ENCODE measurements at places on chromosomes 16 and 17.

DNA sequence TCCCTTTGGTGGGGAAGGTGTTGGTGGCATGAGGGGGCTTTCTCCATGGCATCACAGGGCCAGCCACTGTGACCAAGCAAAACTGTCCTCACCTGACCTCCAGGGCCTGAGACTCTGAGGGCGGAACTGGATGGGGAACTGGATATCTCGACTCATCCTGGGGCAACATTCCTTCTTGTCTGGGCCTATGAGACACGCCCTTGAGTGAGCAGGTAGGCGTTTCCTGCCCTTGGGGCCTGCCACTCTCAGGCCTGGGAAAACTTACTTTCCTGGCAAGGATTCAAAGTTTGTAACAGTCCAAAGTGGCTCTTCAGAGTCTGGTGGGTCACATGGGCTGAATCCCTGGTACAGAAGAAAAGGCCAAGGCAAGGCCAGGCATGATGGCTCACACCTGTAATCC is 9.6 kb downstream of the MT1X start:
- DNase-seq: no peak

DNA sequence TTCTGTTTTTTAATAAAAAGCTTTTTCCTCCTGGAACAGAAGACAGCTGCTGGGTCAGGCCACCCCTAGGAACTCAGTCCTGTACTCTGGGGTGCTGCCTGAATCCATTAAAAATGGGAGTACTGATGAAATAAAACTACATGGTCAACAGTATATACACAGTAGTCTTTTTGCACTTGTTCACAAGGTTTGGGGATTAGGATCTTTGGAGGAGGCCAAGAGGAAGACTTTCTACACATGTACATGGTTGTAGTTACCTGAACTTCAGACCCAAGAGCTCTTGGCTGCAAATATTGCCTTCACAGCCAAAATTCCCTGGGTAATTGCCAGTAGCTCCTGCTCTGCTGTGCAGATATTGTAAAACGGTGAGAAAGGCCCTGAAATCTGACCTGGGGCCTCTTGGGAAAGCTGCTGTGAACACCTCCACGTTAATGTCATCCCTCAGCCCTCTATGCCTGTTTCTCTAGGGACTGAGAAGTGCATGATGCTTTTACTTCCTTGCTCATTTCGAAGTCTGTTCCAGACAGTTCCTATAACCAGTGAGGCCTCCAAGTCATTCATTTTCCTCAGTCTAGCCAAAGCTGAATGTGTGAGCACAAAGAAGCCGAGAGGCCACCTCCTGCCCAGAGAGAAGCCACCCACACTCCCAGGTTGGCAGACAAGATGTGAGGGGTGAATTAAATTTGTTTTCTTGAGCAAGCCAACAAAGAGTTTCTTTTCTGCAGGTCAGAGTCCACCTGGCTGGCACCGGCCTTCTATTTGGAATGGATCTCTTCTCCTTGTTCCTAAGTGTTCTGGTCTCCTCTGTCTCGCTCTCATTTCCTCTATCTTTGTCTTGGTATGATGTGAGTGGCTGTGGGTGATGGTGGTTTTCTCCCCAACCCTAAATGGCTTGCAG is 15.9 kb downstream of the ANKRD40 start:
- no peak for DNase-seq

DNA sequence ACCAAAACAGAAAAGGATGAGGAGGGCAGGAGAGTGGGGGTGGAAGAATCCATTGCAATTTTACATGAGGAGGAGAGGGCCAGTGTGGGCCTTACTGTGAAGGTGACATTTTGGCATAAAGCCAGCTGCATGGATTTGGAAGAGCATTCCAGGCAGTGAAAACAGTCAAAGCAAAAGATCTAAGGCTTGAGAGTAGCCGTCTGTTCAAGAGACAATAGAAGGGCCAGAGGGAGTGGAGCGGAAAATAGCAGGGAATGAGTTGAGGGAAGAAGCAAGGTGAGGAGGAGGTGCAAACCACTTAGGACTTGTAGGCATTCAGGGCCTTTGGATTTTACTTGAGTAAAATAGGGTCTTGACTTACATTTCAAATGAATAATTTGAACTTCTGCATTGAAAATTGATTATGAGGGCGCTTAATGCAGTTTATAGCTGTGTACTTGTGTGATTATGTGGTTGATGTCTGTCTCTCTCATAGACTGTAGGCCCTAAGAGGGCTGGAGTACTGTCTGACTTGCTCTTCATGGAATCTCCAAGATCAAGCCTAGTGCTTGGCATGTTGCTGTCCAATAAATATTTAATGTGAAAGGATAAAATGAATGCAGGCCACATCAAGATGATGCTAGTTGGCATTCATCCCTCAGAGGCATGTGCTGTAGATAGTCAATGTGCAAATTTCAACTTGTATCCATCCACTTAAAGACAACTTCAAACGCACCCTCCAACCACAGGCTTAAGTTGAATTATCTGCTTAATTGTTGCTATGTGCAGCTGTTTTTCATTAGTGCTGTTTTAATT is 772.1 kb upstream of the RBFOX1 start:
- DNase-seq: no peak

DNA sequence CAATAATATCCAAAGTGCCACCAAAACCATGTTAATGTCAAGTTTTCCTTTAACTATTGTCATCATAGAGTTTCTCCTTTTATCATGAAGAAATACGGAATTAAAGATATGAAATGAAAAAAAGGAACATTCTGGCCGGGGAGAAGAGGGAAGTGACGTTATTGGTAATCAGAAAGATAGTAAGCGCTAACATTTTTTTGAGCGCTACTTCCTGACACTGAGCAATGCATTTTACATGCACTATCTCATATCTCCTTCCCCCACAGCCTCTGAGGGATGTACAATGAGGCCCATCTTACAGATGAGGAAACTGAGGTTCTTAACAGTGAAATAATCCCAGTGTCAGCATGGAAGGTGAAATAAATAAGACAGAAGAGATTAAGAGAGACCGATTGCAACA is 410.9 kb downstream of the SOX9 start:
- DNase-seq: no peak

- DNase-seq: no peak
Observed at GRCh38 chr17:44002141-44002848, 2.1 kb upstream of the NAGS start.

- no peak for DNase-seq
Observed at GRCh38 chr17:64028874-64029464, 8.5 kb upstream of the ICAM2 start.

- no peak for DNase-seq
Observed at GRCh38 chr17:79948945-79949655, 86.6 kb downstream of the TBC1D16 start.

DNA sequence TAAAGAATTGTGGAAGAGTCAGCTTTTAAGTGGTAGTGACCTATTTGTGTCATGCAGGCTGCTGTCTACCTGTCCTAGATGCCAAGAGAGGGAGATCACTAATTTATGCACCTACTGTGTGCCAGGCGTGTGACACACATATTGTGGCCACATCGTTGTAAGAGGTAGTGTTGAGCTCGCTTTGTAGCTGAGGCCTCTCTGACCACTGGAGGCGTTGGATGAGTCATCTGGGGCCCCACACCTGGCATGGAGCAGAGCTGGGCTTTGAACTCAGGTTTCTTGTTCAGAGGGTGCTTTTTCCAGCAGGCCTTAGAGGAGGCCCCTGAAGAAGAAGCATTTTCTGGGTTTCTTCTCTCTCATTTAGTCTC is 52.3 kb upstream of the LGALS9 start:
- no peak for DNase-seq

GRCh38 chr17:38730526-38731379 is 612 bp downstream of the CISD3 start:
- no peak for DNase-seq

DNA sequence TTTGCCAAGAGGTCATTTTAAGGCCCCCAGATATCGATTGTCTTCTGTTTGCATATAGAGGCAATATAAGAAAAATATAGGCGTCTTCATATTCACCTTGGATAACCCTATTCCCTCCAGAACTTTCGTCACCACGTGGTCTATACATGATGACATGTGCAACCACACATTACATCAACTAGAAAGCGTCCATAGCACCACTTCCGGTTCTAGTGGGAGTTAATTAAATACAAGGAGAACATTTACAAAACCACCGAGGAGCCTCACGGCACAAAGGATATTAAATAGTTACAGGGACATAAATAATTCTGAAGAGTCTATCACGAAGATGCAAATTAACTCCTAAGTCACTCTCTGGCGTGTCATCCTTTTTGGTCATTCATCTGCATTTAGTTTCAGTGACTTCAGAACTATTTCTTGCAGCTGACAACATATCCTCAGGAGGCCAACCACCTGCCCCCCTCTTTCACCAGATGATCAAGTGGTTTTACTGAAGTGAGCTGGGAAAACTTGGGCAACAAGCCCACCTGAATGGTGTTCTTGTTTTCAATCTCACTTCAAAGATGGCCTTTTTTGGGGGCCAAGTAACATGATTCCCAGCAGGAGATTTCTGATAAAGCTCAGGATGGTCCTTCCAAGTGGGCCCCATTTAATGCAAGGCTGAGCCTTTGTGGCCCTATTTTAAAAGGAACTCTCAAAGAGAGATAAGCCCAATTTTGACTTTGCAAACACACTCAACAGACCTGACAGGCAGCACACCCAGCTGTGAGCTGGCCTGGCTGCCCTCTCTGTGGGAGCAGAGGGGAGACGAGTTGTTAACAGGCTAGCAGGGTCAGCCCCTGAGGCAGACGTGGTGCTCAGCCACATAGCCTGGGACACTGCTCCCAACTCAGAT is 15.3 kb downstream of the CMTM3 start:
- no peak for DNase-seq

- DNase-seq: no peak
Observed at GRCh38 chr17:64183815-64184214, 53.9 kb upstream of the ERN1 start.

- DNase-seq: no peak
Observed at GRCh38 chr17:32161029-32161428, 18.7 kb downstream of the RHOT1 start.

- DNase-seq: no peak
Observed at GRCh38 chr17:30570596-30571265, 93.5 kb downstream of the GOSR1 start.

- DNase-seq: no peak
Observed at GRCh38 chr17:32307658-32308057, 34.3 kb downstream of the C17orf75 start.

DNA sequence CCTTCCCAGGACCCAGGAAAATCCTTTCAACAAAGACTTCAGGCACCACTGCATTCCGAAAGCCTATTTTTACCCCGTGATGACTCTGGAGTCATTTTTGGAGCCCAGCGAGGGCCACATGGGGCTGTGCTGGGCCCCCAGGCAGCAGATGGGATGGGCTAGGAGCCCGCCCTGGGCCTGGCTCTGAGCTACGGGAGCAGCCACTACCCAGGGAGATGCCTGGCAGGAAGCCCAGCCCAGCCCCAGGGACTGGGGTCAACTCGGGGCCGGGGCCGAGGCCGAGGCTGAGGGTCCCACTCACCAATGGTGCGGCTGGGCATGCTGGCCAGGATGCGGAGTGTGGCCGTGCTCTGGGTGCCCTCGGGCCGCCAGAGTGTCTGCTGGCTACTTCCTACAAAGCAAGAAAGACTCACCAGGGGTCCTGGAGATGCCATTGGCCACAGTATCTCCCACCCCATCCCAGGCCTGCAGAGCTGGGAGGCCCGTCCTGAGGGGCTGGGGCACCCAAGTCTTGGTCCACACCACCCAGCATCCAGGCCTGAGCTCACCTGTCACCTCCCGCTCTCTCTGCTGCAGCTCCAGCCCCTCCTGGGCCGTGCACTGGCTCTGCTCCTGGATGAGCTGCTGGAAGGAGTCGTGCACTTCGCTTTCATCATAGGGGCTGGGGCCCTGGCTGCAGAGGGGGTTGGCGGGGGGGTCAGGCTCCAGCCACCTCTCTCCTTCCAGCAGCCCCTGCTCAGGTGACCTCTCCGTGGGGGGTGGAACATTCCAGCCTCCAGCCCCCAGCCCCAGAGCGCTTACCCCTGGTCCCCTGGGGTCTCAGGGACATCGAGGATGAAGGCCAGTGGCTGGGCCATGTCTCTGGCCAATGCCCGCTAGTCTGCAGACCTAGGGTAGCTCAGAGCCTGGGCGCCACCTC is 2.3 kb downstream of the TMC6 start:
- no peak for DNase-seq

- DNase-seq: no peak
Observed at GRCh38 chr16:7185165-7185564, 147.5 kb upstream of the RBFOX1 start.

- no peak for DNase-seq
Observed at GRCh38 chr17:46092991-46093390, 93.9 kb downstream of the STH start.

DNA sequence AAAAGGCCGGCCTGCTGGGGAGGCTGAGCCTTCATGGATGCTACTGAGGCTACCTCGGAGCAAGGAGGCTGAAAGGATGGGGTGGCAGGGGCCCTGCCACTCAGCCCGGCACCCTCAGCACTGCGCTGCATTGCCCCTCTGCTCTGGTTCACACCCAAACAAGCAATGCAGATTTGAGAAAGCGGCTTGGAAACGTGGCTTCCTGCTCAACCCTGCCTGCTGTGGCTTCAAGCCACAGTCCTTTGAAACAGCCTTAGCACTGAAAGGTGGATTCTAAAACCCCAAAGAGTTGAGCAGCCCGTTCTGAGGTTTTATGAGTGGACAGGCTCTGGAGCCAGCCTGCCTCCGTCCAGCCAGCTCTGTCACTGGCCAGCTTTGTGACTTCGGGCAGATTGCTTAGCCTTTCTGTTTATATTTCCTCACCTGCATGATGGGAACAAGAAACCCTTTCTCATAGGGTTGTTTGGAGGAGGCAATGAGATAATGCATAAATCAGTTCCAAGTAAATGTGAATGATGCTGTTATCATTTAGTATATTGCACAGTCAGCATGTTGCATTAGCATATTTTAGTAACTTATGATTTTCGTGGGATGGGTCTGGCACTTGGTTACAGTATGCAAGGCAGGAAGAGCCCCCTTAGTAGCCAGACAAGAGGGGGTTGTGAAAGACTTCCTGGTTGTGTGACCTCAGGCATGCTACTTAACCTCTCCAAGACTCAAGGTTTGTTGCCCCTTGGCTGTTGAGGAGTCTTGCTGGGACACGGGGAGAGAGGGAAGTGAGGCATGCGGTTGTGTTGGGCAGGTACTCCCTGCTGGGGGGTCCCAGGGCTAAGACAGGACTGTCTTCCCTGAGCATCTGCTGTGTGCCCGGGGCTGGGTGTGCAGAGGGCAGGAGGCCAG is 23.6 kb downstream of the CRISPLD2 start:
- no peak for DNase-seq

DNA sequence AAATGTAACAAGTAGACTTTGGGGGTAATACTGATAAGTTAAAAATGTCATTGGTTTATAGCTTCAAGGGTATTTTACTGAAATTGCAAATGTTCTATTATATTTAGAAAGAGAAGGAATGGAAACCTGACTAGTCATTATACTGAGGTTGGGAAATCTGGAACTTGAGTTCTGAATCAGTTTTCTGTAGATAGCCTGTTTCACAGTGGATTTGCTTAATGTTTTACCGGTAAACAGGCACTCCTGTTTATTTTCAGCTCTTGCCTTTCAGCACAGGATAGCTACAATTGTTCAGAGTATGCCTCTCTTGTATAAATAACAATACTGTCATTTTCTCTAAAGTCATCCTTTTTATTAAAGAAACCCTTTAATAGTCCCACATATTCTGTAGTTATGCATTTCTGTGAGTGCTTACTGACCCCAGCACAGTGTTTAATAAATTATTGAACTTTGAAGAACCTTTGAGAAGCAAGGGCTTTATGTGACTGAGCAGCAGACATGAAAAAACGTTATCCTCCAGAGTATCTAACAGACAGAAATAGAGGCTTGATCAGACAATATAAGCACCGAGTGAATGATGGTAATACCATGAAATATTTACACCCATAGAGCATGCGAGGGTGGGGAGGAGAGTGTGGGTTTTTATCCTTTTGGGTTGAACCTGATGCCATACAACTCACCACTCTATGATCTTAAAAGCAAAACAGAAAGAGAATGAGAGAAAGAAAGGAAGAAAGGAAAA is 58.2 kb downstream of the FTO start:
- DNase-seq: no peak

- no peak for DNase-seq
Observed at GRCh38 chr16:10138881-10139280, 43.3 kb downstream of the GRIN2A start.
